CD4-positive, alpha-beta T cell treated with Interleukin-4 for 4 hours (primary cell): ENCODE measurements at places on chromosomes 12 and 14.

DNA sequence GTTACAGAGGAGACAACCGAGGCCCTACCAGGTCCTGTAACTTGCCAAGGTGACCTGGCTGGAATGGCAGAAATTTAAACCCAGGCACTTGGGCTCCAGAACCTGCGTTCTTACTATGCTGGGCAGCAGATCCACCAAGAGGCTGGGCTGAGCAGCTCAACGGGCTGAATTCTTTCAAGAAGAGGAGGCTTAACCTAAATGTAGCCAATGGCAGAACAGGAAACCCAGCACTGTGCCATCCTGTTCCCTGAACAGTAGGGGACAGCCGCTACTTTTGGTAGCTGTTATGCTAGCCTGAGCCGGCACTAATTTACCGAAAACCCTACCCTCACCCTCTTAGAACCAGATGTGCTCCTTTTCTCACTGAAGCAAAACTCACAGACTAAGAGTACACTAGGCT, 86.1 kb downstream of the ACTN1 start:
- DNase-seq: no peak

DNA sequence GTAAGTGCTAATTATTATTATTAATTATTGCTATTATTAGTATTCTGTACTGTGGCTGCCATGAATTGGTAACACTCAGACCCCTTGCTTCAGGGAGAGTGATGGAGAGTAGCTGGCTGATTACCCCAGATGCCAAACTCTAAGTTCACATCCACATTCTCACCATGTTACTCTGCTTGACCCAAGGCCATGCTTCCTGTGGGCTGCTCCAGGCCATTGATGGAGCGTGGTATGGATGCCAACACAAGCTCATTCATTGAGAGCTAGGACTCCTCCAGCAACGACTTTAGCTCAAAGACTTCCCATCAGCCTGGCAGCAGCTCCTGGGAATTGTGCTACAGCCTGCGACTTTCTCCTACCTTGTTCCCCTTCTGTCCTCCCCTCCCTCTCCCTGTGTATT, 233.4 kb downstream of the MSRB3 start:
- no peak for DNase-seq

DNA sequence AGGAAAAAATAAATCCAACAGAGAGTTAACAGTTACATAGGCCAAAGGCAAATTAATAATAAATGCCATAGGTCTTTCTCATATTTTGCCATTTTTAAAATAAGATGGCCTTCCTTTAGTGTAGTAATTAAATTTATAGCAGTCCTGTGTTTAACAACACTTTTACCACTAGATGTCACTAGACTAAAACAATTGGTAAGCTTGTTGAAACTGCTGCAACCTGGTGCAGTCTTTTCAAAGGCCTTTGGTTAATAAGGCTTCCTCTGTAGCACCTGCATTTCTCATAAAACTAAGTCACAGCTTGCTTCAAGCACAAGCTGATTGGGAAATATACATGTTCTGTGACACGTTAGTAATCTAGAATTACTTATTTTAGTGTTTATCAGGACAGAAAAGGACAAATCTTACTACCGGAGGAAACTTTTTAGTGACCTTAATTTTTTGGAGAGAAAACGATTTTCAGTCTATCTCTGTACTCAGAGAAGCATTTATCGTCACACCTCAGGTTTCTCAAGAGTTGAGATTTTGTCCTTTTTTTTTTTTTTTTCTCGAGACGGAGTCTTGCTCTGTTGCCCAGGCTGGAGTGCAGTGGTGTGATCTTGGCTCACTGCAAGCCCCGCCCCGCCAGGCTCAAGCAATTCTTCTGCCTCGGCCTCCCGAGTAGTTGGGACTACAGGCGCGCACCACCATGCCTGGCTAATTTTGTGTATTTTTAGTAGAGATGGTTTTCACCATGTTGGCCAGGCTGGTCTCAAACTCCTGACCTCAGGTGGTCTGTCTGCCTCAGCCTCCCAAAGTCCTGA, 20.0 kb downstream of the BORCS5 start:
- peak; percentile 89 for DNase-seq

- no peak for DNase-seq
These were observed 14.1 kb downstream of the JAG2 start for GRCh38 chr14:105154476-105154871.

- no peak for DNase-seq
These were observed 9.4 kb upstream of the DACT1 start for GRCh38 chr14:58628406-58628805.

DNA sequence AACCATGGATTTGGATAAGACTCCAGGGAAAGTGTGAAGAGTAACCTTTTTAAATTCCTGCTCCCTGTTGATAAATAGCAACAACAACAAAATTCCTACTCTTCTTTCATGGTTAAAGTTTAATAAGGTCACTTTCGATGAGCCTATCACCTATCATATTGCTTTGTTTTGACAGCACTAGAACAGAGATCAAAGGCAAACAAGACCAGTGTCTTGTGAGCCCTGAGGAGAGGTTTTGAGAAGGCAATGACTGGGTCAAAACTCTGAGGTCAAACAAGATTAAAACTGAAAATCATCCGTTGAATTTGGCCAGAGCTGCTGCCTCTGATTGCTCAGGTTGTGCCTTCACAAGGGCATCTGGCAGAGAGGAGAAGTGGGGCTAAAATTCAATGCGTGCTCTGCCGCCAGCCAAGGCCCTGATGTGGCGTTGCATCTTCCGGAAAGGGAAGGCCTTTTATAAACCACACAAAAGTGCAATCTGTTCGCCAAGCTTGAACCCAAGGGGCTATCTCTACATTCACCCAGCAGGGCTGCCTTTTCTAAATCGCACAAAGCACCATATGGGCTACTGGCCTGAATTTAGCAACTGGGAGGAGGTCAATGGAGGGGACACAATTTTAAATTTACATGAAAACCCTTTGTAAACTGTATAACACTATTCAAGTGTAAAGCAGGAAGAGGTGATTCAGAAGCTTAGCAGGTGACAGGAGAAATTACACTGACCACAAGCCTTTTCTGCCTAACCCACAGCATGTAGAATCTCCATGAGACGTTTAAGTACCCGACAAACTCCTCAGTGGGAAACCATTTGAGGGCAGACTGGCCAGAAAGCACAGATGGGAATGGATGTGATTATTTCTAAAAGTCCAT, 140.8 kb downstream of the DAD1 start:
- no peak for DNase-seq

DNA sequence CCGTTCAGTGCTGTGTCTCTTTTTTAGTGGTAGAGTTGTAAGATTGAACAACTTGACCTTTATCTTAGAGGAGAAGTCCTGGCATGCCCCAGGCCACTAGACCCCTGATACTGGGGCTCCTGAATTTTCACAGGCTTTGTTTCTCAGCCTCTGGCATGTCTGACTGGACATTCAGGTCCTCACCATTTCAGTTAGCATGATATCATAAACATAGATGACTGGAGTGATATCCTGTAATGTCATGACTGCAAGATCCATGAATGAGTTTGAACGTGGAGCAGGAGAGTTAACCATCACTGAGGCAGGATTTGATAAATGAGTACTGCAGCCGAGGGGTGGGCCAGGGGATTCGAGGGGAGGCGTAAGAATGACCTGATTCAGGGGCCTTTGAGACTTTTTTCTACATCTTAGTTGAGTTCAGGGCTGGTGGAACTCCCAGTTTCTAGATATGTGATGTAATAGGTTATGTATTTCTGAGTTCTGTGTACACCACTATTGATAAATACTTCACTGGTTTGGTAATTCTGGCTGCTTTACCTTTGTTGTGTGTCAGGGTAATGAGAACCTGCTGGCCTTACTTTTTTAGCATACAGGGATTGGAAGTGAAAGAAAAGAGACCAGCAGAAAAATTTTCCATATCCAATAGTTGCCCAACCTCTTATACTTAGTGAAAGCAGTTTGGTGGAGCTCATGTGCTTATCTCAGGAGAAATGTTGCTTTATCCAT, 217.0 kb downstream of the SYNE2 start:
- no peak for DNase-seq

- DNase-seq: no peak
These were observed 140.0 kb upstream of the PRICKLE1 start for GRCh38 chr12:42729535-42729900.

GRCh38 chr14:79284621-79285020, 926.7 kb downstream of the DIO2 start:
- no peak for DNase-seq

DNA sequence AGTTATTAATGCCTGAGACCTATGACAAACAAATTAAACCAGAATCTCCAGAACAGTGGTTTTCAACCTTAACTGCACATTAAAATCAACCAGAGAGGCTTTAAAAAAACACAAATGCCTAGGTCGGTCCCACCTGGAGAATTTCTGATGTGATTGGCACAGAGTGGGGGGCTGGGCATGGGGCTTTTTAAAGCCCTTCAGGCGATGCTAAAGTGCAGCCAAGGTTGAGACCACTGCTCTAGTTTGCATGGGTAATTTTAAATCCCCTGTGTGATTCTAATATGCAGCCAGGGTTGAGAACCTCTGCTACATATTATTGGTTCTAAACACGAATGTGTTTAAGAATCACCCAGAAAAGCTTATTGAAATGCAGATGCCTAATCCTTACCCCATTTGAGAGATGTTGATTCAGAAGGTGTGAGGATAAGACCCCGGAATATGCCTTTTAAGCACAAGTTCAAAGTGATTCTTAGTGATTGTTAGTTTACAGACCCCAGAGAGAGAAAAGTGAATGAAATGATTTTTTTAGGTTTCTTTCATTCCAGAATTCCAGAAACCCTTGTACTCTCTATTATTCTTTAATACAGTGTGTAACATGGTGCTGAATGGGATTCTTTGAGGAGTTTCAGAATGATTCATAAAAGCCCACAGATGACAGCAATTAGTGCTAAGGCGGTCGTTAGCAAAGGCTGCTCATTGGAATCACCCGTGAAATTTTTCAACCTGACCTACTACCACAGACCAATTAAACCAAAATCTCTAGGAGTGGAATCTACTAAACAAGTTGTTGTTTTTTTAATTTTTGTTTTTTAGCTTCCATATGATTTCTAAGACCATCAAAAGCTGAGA, 44.9 kb downstream of the LIN7A start:
- no peak for DNase-seq

DNA sequence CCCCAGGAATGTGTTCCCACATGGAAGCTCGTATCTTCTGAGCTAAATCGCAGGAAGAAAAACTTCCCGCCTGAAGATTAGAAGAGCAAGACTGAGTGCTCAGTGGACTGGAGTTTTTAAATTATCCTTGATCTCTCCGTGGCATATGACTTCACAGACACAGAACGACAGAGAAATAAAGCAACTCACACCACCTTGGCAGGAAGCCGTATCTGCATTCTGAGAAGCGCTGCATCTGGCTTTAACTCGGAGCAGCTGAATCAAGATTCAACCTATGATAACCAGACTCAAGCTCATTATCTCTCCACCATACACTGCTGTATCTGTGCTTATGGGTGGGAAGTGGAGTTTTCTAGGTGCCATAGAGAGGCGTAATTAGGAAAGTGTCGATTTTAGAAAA, 1482.7 kb downstream of the AACS start:
- no peak for DNase-seq

DNA sequence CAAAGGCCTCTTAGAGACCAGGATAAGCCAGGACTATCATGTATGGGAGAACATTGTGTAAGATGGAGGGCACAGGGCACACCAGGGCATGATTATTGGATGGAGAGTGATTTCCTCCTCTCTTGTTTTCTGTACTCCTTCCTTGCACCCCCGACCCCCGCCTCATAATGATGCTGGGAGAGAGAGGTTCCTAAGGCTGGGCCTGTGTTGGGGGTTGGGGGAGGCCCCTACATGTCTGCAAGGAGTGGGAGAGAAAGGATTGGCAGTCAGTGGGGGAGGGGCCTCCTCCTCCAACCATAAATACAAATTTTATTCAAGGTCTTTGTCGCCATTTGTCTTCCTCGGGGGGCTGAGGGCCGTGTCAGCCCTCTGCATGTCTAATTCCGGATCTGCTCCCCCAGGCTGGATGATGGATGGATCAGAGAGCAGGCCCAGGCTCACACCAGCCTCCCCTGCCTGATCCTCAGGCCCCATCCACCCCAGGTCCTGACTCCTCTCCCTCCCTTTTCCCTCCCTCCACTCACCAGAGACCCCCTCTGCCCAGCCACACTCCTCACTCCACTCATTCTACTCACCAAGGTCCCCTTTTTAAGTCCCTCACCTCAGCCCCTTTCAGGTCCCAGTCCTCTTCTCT, 2.0 kb upstream of the C1QL4 start:
- no peak for DNase-seq

GRCh38 chr12:27277846-27278260, 33.8 kb downstream of the STK38L start:
- no peak for DNase-seq

GRCh38 chr14:46259536-46259935, 392.0 kb downstream of the RPL10L start:
- no peak for DNase-seq

DNA sequence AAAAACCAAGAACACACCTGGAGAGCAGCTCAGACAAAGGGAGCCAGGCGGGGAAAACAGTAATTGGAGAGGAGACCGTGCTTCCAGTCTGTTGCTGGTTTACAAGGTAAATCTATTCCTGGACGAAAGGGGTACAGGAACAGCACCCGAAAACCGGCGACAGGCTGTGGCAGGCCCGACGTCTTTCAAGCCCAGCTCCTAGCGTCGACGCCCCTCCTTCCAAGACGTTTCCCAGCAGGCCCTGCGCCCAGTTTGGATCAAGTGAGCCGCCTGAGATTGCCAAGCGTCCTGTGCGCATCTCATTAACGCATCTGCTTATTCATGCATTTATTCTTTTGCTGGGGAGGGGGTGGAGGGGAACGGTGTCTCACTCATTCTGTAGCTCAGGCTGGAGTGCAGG, 1.4 kb downstream of the C12orf56 start:
- DNase-seq: no peak

DNA sequence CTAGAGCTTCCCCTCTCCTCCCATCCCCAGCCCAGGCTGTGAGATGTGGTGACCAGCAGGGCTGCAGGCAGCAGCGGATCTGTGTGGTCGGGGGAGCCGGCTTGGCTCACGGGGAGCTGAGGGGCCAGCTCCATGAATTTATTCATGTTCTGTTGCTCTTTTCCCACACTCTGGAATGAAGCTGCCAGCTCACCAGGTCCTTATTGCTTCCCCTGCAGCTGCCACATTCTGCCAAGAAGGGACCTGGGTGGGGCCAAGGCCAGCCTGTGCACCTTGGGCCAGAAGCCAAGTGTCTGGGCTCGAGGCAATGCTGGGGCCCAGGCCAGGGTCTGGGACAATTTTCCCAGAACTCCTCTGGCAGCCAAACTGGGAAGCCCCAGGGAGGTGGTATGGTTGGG, 2.5 kb upstream of the C1QL4 start:
- no peak for DNase-seq

- no peak for DNase-seq
These were observed 263.4 kb downstream of the SOX5 start for GRCh38 chr12:23686095-23686494.

GRCh38 chr14:34713122-34713680, 1.2 kb downstream of the CFL2 start:
- peak; percentile 15 for DNase-seq

DNA sequence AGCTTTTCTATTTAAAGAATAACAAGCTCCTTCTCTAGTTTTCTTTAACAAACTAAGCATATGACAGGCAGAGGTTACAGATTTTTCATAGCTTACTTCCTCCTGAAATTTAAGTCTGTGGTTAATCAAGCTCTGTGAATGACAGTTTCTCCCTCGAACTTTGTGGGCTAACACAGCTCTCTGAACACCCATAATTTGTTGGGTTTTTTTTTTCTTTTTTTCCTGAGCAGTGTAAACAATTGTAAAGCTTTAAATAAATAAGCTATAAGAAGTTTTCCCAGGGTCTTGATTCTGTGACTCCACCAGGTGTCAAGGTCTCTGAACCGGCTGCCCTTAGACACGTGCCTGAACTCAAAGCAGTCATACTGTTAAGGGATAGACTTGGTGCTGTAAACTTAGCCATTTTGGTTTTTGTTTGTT, 128.1 kb upstream of the AMIGO2 start:
- DNase-seq: peak; percentile 60

GRCh38 chr14:68820999-68821683, 28.3 kb upstream of the ZFP36L1 start:
- no peak for DNase-seq
